ENCODE measurements at places on chromosomes 7 and 10.

DNA sequence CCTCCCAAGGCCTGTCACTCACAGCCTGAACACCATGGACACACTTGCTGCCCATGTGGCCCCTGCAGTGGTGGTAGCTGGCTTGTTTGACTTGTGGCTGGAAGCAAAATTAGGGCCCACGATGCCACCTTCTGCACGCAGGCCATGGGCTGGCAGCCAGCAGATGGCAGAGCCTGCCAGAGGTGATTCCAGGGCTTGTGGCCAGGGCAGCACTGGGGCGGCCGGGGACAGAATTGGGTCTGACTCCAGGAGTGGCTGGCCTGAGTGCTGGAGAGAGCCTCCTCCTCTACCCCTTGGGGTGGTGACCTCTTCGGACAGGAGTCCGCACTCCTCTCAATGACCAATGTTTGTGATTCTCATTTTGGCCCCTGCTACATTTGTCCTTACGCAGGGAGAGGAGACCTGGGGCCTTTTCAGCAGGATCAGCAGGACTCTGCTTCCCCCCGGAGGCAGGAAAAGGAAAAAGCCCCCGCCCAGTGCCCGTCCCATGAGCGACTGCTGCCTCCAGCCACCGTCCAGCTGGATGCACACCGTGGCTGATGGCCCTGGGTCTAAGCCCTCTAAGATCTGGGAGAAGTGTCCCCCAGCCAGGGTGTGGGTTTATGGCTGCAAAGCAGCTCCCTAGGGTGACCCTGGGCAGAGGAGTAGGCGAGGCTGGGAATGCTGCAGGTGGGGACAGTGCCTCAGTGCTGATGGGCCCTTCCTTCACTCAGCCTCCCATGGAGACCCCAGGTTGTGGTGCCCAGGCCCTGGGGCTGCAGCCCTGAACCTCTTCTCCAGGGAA lies 26.5 kb downstream of the DNAJB12 start:
- no peak for ATAC-seq

- peak; percentile 57 for ATAC-seq
These were observed 31.4 kb upstream of the PDGFA start for GRCh38 chr7:550881-551614.

DNA sequence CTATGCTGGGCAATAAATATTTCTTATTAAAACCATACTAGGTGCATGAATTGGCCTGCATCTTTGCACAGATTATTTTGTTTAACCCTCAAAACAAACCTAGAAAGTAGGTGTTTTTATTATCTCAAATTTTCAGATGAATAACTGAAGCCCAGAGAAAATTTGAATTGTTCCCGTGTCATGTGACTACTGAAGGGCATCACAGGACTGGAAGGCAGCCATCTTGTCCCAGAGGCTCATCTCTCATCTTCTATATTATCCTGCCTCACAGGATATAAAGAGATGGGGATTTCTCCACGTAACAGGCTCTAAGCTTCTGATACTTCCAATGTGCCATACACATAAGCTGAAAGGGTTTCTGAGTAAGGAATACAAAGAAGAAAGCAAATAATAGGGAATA lies 84.0 kb upstream of the ODAD2 start:
- ATAC-seq: no peak

DNA sequence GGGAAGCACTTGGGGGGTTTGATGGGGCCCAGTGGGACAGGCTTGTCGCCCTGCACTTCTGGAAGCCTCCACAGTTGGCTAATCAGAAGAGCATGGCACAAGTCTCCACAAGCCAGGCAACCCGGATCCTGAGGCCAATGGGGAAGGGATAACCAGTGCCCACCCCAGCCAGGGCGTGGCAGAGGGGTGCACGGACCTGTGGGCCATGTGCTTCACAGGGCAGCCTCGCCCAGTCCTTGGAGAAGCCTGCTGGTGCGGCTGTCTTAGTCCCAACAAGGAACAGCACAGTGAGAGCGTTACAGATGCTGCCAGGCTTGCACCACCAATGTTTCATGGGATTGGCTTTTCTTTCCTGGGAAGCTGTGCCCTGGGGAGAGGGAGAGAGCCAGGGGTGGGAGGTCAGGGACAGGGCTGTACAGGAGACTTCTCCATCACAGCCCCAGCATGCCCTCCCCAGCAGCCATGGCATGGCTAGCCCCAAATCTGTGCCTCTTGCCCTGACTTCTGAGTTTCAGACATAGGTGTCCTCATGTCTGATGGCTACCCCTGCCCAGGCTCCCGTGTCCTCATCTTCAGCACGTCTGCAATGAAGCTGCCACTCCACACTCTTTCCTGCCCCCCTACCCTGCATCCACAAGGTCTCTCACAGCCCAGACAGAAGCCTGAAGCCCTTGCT lies 116.0 kb downstream of the PTPN20 start:
- ATAC-seq: no peak

GRCh38 chr10:24958721-24959381 lies 6.4 kb upstream of the PRTFDC1 start:
- no peak for ATAC-seq

DNA sequence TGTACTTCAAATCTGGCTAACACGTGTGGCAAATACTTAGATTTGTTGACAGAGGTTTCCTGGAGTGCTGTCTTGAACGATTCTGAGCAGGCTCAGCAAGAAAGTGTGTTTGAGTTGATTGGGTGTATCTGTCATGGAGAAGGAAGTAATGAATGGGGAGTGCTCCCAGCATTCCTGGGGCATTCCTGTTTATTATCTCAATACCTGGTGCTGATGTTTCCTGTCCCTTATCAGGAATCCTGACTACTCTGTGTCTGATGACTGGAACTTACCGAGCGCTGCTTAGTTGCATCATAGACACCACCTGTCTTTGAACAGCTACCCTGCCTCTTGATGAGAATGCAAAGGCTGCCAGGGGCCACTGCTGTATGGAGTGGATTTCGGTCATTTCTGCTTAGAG lies 41.0 kb upstream of the TMEM248 start:
- ATAC-seq: no peak

- ATAC-seq: peak; percentile 65
These were observed 224.9 kb downstream of the SKIDA1 start for GRCh38 chr10:21300551-21300950.

DNA sequence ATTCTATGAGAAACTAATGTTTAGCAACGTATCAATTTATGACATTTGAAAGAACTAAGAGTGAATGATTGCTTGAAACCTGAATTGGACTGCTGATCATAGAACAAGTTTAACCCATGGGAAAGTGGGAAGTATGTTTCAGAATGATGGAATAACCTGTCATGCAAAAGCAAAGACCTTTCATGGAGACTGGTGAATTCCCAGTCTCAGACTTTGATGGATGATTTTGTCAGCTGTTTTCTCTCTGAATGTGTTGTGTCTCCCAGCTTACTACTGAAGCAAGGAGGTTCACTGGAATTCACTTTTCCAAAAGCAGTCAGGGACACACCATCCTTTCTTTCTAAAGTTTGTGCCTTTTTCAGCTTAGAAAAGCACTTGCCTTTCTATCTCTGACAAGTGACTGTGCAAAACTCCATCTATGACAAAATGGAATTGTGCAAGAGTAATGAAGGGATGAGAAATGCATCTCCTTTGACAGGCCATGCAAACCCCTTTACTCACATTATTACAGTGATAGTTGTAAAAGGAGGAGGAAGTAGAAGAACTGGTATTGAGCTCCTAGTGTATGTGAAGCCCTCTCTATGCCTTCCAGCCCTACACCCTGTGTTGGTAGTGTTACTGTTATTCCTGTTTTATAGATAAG lies 176.1 kb downstream of the PRKG1 start:
- ATAC-seq: no peak

DNA sequence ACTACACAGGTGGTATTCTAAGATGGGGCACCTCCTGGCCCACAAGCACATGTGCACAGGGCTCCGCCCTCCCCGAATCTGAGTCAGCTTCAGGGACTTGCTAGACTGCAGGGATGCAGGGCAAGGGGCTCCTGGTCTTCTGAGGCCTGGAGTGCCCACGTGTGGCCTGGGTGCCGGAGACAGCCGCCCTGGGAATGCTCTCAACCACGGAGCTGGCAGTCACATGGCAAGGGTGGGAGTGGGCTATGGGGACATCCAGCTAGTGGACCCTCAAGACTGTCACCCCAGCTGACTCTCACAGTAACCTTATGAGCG lies 42.7 kb downstream of the CFAP46 start:
- ATAC-seq: no peak

- no peak for ATAC-seq
These were observed 176.3 kb upstream of the LRGUK start for GRCh38 chr7:133950855-133951254.

DNA sequence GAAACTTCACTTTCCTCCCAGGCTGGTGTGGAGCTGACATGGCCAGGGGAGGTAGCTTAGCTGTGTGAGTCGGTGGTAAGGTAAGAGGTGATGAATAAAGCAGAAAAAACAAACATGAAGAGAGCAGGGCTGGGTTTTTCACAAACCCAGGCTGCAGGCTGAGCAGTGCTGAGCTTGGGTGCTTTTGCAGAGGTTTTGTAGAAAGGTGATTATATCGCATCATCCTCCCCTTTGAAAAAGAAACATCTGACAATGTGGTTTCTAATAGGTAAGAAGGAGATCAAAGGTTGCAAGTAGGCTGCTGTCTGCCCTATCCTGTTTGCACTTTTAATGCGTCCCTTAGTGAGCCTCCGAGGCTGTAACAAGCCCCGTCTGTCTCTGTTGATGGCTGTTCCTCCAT lies 69.6 kb upstream of the GRM8 start:
- no peak for ATAC-seq

GRCh38 chr7:94109556-94109955 lies 105.4 kb upstream of the BET1 start:
- no peak for ATAC-seq

GRCh38 chr10:102396730-102397151 lies 1.2 kb downstream of the NFKB2 start:
- no peak for ATAC-seq

DNA sequence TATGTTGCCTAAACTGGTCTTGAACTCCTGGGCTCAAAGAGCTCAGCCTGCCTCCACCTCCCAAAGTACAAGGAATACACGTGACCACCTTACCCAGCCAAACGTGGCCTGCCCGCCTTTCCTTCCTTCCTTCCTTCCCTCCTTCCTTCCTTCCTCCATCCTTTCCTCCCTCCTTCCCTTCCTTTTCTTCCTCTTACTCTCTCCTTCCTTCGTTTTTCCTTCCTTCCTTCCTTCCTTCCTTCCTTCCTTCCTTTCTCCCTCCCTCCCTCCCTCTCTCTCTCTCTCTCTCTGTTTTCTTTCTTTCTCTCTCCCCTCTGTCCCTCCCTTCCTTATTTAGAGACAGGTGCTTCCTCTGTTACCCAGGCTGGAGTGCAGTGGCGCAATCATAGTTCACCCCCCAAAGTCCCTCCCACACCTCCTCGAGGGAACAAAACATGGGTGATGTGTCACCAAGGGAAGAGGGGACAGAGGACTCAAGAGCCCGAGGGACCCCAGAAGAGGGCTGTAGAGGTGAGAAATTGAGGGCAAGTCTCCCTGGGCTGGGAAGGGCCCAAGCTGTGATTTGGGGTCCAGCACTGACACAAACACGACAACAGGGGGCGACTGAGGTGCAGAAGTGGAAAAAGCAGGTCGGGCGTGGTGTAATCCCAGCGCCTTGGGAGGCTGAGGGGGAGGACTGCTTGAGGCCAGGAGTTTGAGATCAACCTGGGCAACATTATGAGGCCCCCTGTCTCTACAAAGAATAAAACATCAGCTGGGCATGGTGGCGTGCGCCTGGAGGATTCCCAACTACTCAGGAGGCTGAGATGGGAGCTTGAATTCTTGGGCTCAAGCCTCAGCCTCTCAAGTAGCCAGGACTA lies 28.1 kb downstream of the EPHB4 start:
- ATAC-seq: no peak

DNA sequence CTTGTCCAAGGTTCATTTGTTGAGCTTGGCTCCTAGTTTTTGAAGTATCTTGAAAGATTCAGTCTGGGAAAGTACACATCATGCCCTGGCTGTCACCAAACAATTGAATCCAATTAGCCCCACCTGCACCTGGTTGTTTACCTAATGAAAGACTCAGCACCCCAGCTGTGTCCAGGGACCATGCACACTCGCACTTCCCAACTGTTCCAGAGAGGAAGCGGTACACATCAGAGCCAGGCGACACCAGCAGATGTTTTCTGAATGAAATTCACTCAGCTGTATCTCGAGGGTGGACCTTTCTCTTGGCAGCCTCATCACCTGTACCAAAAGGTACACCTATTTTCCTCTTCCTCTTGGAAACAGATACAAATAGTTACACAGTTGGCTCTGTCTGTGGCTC lies 216.4 kb upstream of the LRGUK start:
- no peak for ATAC-seq

GRCh38 chr10:3639546-3639945 lies 145.5 kb downstream of the KLF6 start:
- no peak for ATAC-seq

DNA sequence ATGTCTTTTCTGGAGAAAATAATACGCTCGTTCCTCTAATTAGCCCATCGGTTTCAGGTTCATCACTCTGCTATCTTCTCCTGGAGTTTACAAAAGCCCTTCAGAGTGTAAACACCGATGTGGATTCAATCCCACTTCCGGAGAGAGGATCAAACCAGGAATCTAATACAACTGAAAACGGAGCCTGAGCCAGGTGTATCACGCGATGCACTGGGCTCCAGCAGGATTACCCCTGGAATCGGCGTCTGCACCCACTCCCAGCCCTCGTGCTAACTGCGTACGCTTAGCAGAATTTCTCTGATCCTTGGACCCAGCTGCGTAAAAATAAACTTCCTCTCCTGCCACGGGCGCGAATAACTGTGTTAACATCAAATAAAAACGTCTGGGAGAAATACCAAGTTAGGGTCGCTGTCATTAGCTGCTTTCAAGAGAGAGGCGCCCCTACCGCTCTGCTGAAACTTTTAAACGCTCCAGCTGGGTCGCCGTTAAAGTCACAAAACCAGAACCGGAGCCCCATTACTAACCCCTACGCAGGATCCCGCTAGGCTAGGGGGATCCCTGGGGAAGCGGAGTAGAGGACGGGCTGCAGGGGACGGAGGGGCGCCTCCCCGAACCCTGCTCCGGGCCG lies 502 bp downstream of the ZNF3 start:
- ATAC-seq: no peak

GRCh38 chr10:121288864-121289661 lies 309.2 kb downstream of the FGFR2 start:
- no peak for ATAC-seq

- ATAC-seq: no peak
These were observed 263.5 kb downstream of the ZEB1 start for GRCh38 chr10:31582365-31583052.

DNA sequence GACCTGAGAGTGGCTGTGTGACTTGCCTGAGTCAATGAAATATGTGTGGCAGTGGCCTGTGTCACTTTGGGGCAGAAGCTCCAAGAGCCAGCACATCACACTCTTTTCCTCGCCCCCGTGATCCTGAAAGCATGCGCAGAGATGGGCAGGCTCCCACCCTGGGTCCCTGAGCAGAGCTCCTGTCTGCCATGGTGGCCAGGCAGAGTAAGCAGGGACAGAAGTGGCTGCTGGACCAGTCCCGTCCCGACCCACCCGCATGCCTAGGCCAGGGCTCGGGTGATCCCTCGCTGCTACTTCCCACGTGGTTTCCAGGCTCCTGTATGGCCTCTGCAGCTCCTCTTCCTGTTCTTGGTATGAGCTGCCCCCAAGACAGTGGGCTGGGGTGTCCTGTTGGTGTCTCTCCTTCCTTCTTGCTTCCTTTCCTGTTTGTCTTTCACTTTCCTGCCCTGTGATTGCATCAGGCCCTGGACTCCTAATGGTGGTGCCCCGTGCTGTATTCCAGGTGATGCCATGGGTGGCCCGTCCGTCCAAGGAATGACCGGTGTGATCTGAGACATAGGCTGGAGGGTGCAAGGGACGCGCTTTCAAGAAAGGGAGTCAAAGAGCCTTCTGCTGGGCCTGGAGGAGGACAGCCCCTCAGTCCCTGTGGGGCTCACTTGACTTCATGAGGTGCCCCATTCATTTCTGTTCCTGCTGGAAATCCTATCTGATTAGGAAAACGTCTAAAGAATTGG lies 71.4 kb upstream of the SHH start:
- no peak for ATAC-seq
